Left renal pelvis (tissue), 4 donors: ENCODE measurements at places on chromosomes 1 and 21. TPM values are rescaled to one million over a fixed set of nuclear protein-coding genes. Genes with fewer than 3 reads are reported as not detected.

DNA sequence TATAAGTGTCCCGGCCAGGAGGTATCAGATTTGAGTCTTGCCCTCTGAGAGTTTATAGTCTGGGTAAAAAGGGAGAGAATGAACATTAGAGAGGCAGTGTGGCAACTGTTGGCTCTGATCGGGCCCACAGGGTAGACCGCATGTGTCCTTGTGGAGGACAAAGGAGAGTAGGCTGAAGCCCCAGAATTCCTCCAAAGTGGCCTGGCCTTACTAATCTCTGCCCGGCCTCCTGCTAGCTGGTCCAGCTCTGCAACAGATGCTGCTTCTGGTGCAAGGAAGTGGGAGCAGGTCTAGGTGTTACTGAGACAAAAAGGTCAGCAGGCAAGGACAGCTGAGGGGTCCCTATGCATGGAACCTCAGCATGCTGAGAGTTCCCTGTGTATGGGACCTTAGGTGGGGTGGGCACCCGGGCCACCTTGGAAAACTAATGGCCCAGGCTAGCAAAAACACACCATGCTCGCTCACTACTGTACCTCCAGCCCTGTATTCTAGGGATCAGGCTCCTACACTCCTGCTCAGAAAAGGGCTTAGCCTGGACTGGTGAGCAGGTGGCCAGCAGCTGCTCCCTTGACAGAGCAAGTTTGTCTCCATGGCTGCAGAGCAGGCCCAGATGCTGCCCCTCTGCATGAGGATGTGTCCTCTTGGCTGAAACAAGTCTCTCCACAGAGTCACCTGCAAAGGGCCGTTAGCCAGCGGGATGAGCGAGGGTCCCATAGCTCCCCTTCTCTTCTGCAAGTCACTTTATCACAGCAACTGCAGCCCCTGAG lies 30.3 kb upstream of the RGS16 start:
- DNase-seq = no peak

DNA sequence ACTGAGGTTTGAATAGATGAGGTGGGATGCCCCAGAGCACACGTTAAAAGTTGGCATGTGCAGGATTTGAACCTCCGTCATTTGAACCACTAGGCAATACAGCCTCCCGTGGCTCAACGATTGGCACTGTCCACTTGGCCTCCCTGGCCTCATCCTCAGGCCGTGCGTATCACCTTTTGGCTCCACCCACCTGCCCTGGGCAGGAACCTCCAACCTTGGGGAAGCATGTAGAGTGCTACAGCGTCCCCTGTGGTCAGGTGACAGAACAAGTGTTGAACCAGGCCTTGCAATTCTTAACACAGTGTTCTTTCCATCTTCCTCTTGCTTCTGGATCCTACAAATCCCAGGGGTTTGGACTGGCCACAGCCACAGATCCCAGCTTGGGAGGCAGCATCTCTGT lies 112.6 kb downstream of the PAX7 start:
- no peak for DNase-seq

CYP4A22 gene
- 8.2 TPM for polyA plus RNA-seq

SLAMF6 gene
- 0.37 TPM for polyA plus RNA-seq

CRNN gene
- polyA plus RNA-seq = not detected
